Central memory CD8-positive, alpha-beta T cell (primary cell): ENCODE measurements at places on chromosomes 12 and 14.

GRCh38 chr14:49992448-49992847 is 99.6 kb downstream of the ARF6 start:
- H3K27me3 ChIP-seq = no peaks in the 10 kb centered on the region
- no peak overlapping the region for H3K4me3 ChIP-seq
- no peak for DNase-seq
- no peak overlapping the region for H3K27ac ChIP-seq
- H3K4me1 ChIP-seq = peaks cover 7% of the 10 kb centered on the region
- H3K36me3 ChIP-seq = peaks cover 3% of the 10 kb centered on the region

DNA sequence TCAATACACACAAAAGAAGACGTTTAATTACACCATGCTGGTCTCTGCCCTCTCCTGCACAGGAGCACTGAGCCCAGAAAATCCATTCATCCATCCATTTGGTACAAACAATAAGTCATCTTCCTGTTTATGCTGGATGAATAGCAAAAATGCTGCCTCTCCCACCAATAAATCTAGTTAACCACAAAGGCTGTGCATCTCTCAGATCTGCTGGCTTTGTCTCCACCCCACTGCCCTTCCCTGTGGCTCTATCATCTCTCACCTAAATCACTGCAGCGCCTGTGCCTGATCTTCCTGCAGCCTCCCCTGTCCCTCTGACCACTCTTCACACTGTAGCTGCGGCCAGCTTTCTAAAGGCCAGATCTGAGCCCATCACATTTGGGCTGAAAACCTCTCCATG is 72.9 kb upstream of the DDX11 start:
- DNase-seq = no peak
- H3K27ac ChIP-seq = no peak overlapping the region
- H3K4me3 ChIP-seq = no peak overlapping the region
- peaks cover 50% of the 10 kb centered on the region for H3K27me3 ChIP-seq

GRCh38 chr14:67133595-67134441 is 55.4 kb upstream of the GARIN2 start:
- H3K27me3 ChIP-seq = no peaks in the 10 kb centered on the region
- no peaks in the 10 kb centered on the region for H3K4me1 ChIP-seq
- no peak for DNase-seq
- no peak overlapping the region for H3K4me3 ChIP-seq

GRCh38 chr12:122596838-122597237 is 69.8 kb downstream of the KNTC1 start:
- DNase-seq = no peak
- H3K36me3 ChIP-seq = peaks cover 10% of the 10 kb centered on the region
- no peaks in the 10 kb centered on the region for H3K27me3 ChIP-seq
- peak overlapping the region; percentile 54 for H3K27ac ChIP-seq

DNA sequence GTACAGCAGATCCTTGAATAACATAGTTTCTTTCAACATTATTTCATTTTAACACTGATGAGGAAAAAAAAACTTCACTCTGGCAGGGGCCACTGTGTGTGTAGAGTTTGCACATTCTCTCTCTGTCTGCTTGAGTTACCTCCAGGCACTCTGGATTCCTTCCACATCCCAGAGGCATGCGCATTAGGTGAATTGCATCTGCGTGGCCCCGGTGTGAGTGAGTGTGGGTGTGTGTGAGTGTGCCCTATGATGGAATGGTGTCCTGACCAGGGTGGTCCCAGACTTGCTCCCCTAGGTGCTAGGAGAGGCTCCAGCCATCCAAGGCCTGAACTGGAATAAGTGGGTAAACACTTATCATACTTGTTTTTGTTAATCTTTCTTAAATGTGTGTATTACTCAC is 90.6 kb upstream of the LRIG3 start:
- no peak overlapping the region for H3K27ac ChIP-seq
- no peaks in the 10 kb centered on the region for H3K36me3 ChIP-seq
- H3K27me3 ChIP-seq = no peaks in the 10 kb centered on the region
- H3K4me1 ChIP-seq = no peaks in the 10 kb centered on the region

- no peaks in the 10 kb centered on the region for H3K27me3 ChIP-seq
- H3K4me3 ChIP-seq = no peak overlapping the region
- no peaks in the 10 kb centered on the region for H3K4me1 ChIP-seq
- DNase-seq = no peak
- H3K36me3 ChIP-seq = no peaks in the 10 kb centered on the region
- no peak overlapping the region for H3K27ac ChIP-seq
These were observed 427.6 kb downstream of the IPO8 start for GRCh38 chr12:30268041-30268440.

DNA sequence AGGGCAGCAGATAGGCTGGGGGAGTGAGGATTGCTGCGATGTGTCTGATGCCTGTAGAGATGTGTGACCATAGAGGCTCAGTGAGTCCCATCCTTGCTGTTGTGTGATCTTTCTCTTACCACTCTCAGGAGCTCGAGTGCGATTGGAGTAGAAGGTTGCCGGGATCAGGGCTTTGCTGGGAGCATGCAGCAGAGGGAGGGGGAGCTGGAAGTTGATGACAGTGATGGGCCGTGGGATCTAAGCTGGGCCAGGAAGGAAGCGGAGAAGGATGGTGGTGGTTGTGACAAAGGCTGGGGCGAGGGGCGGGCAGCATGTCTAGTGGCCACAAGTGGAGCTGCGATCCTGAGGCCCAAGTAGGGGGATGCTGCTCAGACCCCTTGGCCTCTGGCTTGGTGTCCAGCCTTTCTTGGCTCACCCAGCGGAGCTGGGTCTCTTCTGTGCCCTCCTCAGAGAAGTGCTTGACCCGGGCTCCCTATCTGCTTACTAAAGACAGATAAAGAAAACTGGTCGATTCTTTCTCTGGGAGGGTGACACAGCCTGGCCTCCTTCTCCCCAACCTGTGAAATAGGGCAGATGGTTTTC is 66.2 kb downstream of the PRMT8 start:
- no peak overlapping the region for H3K27ac ChIP-seq
- H3K36me3 ChIP-seq = no peaks in the 10 kb centered on the region
- H3K4me1 ChIP-seq = no peaks in the 10 kb centered on the region
- peaks cover 51% of the 10 kb centered on the region for H3K27me3 ChIP-seq

DNA sequence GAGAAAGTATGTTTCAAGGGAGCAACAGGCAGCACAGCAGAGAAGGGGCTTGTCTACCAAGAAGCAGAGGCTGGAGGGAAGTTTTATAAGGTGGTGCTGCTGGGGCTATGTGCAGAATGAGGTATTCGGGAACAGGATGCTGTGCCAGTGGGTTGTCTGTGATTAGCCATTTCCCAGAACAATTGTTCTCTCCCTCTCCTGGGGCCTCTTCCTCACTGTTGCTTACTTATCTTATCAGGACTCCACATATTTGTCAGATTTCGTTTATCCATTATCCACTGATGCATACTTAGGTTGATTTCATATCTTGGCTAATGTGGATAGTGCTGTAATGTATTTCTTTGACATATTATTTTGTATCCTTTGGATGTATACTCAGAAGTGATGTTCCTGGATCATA is 195.1 kb upstream of the RTL1 start:
- peaks cover 2% of the 10 kb centered on the region for H3K36me3 ChIP-seq
- H3K27ac ChIP-seq = no peak overlapping the region
- no peaks in the 10 kb centered on the region for H3K4me1 ChIP-seq
- peaks cover 68% of the 10 kb centered on the region for H3K27me3 ChIP-seq
- no peak for DNase-seq

GRCh38 chr12:12379831-12380730 is 23.2 kb downstream of the BORCS5 start:
- peak overlapping the region; percentile 51 for H3K4me3 ChIP-seq
- peaks cover 22% of the 10 kb centered on the region for H3K36me3 ChIP-seq
- H3K27me3 ChIP-seq = no peaks in the 10 kb centered on the region
- DNase-seq = no peak

GRCh38 chr12:11510671-11511070 is 115.3 kb upstream of the PRB2 start:
- H3K27me3 ChIP-seq = peaks cover 48% of the 10 kb centered on the region
- no peak for DNase-seq
- no peak overlapping the region for H3K4me3 ChIP-seq
- H3K4me1 ChIP-seq = peaks cover 5% of the 10 kb centered on the region

GRCh38 chr12:1995205-1995896 is 8.9 kb downstream of the DCP1B start:
- H3K4me3 ChIP-seq = no peak overlapping the region
- H3K36me3 ChIP-seq = peaks cover 16% of the 10 kb centered on the region
- H3K27ac ChIP-seq = peak overlapping the region; percentile 77
- DNase-seq = no peak

GRCh38 chr12:89306827-89307473 is 45.4 kb downstream of the DUSP6 start:
- H3K4me3 ChIP-seq = no peak overlapping the region
- DNase-seq = no peak
- H3K27ac ChIP-seq = no peak overlapping the region

DNA sequence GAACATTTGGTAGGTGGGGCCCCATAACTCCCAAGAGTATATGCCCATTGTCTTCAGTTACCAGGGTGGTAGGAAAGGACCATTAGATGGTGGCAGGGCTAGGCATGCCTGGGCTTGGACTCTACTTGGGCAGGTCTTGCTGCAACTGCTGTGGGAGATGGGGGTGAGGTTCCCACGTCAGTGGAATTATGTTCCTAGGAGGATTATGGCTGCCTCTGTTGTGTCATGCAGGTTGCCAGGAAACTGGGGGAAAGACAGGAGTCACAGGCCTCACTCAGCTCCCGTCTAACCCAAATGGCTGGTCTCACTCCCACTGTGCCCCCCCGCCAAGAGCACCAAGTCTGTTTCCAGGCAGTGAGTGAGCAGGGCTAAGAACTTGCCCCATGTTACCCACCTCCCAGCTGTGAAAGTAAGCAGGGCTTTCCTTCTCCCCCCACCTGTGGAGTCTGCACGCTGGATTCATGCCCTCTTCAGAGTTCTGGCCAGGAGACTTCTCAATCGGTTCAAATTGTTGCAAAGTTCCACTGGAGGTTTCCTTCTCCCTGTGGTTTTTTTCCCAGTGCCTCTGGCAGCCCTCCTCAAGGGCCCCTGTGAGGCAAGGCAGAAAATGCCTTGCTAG is 337.5 kb downstream of the CCDC91 start:
- no peaks in the 10 kb centered on the region for H3K27me3 ChIP-seq
- H3K36me3 ChIP-seq = peaks cover 1% of the 10 kb centered on the region
- H3K4me1 ChIP-seq = peaks cover 19% of the 10 kb centered on the region

GRCh38 chr14:63632932-63633514 is 8.6 kb downstream of the WDR89 start:
- no peaks in the 10 kb centered on the region for H3K27me3 ChIP-seq
- no peak for DNase-seq
- H3K4me1 ChIP-seq = peaks cover 24% of the 10 kb centered on the region
